Esophagus squamous epithelium (tissue), 5 donors: ENCODE measurements at places on chromosomes 3 and 15.

- no peak for DNase-seq
Measured at GRCh38 chr3:7144697-7145308, 283.9 kb downstream of the GRM7 start.

GRCh38 chr3:54535619-54536018, 392.2 kb downstream of the LRTM1 start:
- DNase-seq = no peak

DNA sequence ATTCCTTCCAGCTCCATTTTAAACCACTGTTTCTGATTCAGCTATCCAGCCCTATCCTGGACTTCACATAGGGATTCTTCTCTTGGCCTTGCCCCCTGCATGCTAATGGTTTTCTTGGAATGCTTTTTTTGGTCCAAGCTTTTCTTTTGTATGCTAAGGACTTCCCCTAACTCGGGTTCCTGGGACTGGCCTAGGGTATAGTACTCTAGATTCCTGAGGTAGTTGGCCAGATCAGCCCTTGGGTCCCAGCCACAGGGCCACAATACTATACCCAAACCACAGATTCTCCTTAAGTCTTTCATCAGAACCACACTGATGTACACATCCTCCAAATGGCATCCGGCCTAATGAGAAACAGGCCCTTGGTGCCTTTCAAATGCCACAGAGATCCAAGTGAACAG, 2.8 kb downstream of the FYCO1 start:
- no peak for DNase-seq

GRCh38 chr15:93330912-93331544, 242.0 kb upstream of the RGMA start:
- DNase-seq = no peak

GRCh38 chr15:35605764-35606449, 59.9 kb upstream of the DPH6 start:
- DNase-seq = no peak

GRCh38 chr15:96336596-96337364, 6.3 kb downstream of the NR2F2 start:
- DNase-seq = no peak

GRCh38 chr15:61253186-61253585, 24.1 kb upstream of the RORA start:
- DNase-seq = no peak

- no peak for DNase-seq
Measured at GRCh38 chr3:175088766-175089380, 229.7 kb downstream of the NAALADL2 start.

DNA sequence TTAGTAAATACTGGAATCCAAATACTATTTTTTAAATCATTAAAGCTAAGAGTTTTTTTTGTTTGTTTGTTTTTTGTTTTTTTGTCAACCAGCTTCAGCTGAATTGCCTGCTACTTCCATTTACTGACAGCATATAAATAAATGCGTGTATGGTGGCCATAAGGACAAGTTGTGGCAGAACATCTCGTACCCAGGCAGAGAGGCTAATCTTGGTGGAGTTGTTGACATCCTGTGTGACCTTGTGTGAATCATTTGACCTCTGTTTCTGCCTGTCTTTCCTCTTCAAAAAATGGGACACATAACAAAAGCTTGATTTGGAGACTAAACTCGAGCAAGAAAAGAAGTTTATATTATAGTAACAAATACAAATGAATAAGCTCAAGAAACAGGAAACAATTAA, 734.2 kb downstream of the MCTP2 start:
- DNase-seq = no peak
